Colonic mucosa (tissue), 4 donors: ENCODE measurements at places on chromosomes 3 and 15. TPM values are rescaled to one million over a fixed set of nuclear protein-coding genes. Genes with fewer than 3 reads are reported as not detected.
A peak's percentile ranks its signal among the peaks of the same experiment; 100 is the strongest.

The OR5K4 gene
- not detected for total RNA-seq

The MORC1 gene
- total RNA-seq, result not detected

- no peak for DNase-seq
Measured at GRCh38 chr15:81379269-81379668, 5.3 kb upstream of the TMC3 start.

DNA sequence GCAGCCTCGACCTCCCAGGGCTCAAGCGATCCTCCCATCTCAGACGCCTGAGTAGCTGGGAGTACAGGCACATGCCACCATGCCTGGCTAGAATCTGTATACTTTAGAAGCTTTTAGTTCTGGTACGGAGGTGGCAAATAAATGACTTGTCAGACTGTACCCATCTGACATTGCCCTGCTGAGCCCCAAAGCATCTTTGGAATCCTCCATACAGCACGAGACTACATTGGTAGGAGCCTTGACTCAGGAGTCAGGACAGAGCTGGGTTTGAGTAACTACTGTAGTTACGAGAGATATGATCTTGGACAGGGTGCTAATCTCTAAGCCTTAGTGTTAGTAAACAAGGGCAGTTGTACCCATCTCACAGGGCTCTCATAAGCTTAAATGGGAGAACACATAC is 67.8 kb upstream of the NPHP3 start:
- no peak for DNase-seq

- DNase-seq, result peak; percentile 45
Measured at GRCh38 chr15:59295261-59296001, 77.2 kb downstream of the MYO1E start.

DNA sequence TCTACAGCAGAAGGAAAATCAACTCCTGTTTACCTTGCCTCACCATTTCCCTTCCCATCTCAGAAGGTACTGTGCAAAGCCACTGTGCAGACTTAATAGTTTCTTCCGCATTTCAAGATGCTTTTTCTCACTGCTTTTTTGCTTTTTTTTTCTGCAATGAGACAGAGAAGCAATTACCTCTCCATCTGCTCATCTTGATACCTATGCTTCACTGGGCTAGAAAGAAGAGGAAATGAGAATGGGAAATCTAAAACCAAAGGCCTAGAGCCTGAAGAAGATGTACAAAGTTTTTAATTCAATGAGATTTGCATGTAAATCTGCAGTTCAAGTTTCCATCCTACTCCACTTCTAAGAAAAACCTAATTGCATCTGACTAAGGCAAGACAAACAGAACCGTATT is 238.1 kb upstream of the SETMAR start:
- no peak for DNase-seq
